Stimulated activated CD4-positive, alpha-beta T cell treated with anti-CD3 and anti-CD28 coated beads, Interleukin-4, amount 100 ng/mL, for 48 hours (primary cell): ENCODE measurements at places on chromosomes 12 and 14.

- no peak for DNase-seq
Observed at GRCh38 chr12:113850309-113851056, 115.6 kb downstream of the RBM19 start.

DNA sequence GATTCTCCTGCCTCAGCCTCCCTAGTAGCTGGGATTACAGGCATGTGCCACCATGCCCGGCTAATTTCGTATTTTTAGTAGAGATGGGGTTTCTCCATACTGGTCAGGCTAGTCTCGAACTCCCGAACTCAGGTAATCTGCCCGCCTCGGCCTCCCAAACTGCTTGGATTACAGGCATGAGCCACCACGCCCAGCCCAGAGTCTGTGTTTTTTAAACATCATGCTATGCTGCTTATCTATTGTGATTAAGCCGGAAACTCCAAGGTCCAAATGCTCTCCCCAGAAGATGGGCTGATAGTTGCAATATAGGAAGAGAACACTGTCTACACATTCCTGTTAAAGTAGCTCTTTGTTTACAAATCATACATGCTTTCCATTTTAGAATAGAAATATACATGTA, 30.5 kb upstream of the MAX start:
- DNase-seq: no peak

GRCh38 chr14:77139540-77140358, 1.8 kb downstream of the ZDHHC22 start:
- DNase-seq: peak; percentile 47

GRCh38 chr12:9342614-9343353, 134.6 kb upstream of the PZP start:
- DNase-seq: no peak

DNA sequence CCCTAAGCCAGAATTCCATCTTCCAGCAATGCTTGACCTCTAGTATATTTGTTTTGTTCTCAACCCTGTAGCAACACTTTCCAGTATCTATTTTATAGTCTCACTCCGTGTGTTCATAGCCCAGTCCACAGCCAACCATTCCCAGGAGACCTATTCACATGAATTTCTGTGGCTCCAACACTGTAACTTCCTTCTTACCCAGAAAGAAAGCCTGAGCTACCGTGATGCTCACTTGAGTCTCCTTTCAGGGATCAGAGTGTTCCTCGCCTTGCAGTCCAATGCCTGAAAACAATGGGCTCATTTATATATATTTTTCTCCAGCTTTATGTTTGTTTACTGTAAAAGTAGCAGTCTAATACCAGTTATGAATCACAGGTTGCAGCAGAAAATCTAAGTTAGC, 645.0 kb upstream of the NOVA1 start:
- no peak for DNase-seq

- DNase-seq: peak; percentile 67
Observed at GRCh38 chr12:130747867-130748740, 32.0 kb upstream of the RIMBP2 start.

- no peak for DNase-seq
Observed at GRCh38 chr12:79143803-79144202, 279.2 kb downstream of the SYT1 start.

- no peak for DNase-seq
Observed at GRCh38 chr12:7719946-7720730, 8.9 kb downstream of the DPPA3 start.
